Heart right ventricle (tissue), 16 donors: ENCODE measurements at places on chromosomes 11 and 22. TPM values are rescaled to one million over a fixed set of nuclear protein-coding genes. Genes with fewer than 3 reads are reported as not detected.

DNA sequence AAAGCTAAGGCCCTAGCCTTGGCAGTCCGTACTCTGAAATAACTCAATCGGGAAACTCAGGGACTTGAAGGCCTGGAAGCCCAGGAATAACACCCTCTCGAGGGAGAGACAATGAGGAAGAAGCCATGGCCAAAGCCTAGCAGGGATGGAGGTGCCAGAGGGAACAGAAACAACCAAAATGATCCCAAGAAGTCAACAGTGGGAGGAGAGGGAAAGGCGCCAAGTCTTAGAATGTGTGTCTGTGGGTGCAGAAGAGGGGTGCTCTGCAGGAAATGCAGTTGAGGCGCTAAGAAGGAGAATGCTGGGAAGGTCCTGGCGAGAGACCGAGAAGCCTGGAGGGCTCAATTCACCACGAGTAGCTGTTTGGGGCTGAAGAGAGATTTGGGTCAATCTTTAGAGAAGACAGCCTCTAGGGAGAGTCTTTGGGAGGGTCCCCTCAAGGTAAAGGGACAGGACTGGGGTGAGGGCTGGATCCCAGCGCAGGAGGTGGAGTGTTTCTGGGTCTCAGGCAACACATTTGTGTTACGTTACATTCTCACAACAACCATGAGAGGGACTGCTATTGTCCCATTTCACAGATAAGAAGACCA is 760 bp upstream of the MAPK8IP1 start:
- H3K36me3 ChIP-seq, result peaks cover 9% of the 10 kb centered on the region
- DNase-seq, result no peak
- H3K4me1 ChIP-seq, result peaks cover 10% of the 10 kb centered on the region
- peak overlapping the region; percentile 55 for H3K4me3 ChIP-seq
- H3K27me3 ChIP-seq, result no peaks in the 10 kb centered on the region

GRCh38 chr22:46001426-46002106 is 24.6 kb upstream of the WNT7B start:
- H3K27ac ChIP-seq, result peak overlapping the region; percentile 94
- DNase-seq, result no peak
- H3K27me3 ChIP-seq, result no peaks in the 10 kb centered on the region
- peaks cover 70% of the 10 kb centered on the region for H3K4me1 ChIP-seq

DNA sequence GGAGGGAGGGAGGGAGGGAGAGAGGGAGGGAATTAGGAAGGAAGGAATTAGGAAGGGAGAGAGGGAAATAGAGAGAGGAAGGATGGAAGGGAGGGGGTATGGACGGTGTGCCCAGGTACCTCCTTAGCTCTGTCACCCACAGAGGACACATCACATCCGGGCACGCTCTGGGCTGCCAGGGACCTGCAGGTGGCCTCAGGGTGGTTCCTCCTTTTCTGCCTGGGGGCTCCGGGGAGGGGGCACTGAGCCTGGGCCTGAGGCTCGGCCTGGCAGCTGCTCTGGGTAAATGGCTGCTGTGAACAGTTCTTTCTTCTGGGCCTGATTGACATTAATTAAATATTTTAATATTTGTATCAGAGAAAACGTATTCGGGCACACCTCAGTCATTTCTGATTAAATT is 733.5 kb downstream of the BRD1 start:
- H3K4me3 ChIP-seq, result no peak overlapping the region
- no peaks in the 10 kb centered on the region for H3K36me3 ChIP-seq

DNA sequence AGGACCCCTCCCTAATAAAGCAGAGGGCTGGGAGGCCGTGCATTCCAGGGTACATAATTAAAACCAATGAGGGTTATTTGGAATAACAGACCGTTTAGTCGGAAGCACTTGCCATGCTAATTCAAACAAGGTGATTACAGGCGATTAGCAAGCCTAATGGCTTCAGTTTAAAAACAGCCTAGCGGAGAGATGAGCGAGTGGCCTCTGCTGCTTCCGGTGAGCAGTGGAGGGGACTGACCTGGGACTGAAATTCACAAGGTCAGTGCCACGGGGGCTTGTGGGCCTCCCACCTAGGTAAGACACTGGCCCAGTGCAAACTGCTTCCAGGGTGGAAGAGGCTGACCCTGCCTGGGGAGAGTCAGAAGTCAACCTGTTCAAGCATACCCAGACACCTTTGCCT is 56.8 kb upstream of the ALX4 start:
- DNase-seq, result no peak
- H3K27ac ChIP-seq, result no peak overlapping the region
- no peaks in the 10 kb centered on the region for H3K27me3 ChIP-seq
- H3K4me3 ChIP-seq, result no peak overlapping the region
- no peaks in the 10 kb centered on the region for H3K4me1 ChIP-seq

DNA sequence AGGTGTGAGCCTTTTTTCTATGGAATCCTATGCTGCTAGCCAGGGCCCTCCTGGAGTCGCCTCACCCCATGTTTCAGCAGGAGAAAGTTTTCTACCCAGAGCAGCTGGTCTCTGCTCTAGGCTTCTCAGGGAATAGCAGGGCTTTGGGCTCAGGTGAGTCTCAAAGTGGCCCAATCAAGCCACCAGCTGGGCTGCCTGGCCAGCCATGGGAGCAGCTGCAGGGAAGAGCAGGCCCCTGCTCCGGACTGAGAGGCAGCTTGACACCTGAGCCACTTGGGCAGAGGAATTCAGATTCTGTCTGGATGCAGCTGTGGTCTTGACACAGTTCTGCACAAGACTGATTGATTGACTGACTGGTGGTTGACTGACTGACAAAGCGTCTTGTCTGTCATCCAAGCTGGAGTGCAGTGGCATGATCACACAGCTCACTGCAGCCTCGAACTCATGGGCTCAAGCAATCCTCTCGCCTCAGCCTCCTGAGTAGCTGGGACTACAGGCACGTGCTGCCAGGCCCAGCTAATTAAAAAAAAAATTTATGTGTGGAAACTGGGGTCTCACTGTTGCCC is 57.5 kb upstream of the ARFGAP3 start:
- peaks cover 40% of the 10 kb centered on the region for H3K4me1 ChIP-seq
- no peaks in the 10 kb centered on the region for H3K27me3 ChIP-seq
- H3K36me3 ChIP-seq, result no peaks in the 10 kb centered on the region
- no peak overlapping the region for H3K4me3 ChIP-seq
- no peak for DNase-seq

DNA sequence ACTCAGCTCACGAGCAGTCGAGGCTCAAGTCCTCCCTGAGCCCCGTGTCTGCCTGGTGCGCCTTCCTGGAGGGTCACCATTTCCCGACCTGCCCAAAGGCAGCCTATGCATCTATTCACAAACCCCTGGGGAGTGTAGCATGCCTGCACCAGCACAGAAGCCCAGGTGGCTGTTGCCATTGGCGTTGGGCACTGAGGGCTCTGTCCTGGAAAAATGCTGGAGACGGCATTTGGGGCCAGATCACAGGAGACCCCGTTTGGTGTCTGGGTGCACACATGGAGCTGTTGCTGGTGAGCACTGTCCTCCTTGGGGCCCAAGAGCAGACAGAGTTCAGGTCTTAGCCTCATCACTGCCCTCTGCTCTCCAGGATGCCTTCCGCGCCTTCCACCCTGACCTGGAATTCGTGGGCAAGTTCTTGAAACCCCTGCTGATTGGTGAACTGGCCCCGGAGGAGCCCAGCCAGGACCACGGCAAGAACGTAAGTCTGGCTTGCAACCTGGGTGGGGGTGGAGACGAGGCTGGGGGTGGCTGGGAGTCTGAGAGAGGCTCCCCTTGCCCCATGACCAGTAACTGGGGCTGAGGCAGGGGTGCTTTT is 9.4 kb downstream of the FADS2 start:
- peaks cover 19% of the 10 kb centered on the region for H3K4me1 ChIP-seq
- H3K36me3 ChIP-seq, result peaks cover 5% of the 10 kb centered on the region
- no peaks in the 10 kb centered on the region for H3K27me3 ChIP-seq
- no peak overlapping the region for H3K4me3 ChIP-seq
- DNase-seq, result no peak

DNA sequence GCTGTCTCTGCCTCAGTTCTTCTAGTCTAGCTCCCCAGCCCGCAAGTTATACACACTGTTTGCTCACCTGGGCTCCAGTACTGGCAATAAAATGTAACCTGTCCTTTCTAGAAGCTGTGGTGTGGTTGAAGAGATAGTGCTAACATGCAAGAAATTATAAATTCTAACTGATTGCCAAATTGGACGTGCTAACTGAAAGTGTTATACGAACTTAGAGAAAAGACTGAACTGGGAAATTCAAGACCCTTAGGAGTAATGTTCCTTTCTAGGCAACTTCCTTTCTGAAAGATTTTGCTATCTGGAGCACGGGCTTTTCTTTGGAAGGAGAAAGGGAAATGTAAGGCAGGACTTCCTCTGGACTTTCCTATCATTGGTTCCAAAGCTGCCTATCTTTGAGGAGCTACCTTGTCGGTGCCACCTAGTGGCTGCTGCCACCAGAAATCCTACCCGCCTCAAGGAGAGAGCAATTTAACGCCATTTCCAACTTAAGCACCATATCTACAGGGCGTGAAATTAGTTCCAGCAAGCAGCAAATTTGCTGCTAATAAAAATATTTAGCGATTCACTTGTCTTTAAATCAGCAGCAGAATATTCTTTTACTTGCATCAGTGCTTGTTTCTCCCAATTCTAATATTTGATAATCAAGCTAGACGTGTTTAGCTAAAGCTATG is 12.7 kb upstream of the TMEM218 start:
- no peaks in the 10 kb centered on the region for H3K36me3 ChIP-seq
- H3K4me1 ChIP-seq, result peaks cover 14% of the 10 kb centered on the region
- no peak overlapping the region for H3K4me3 ChIP-seq
- no peak overlapping the region for H3K27ac ChIP-seq
- peak; percentile 43 for DNase-seq
- peaks cover 22% of the 10 kb centered on the region for H3K27me3 ChIP-seq

- H3K4me1 ChIP-seq, result no peaks in the 10 kb centered on the region
- H3K27me3 ChIP-seq, result peaks cover 35% of the 10 kb centered on the region
- H3K36me3 ChIP-seq, result no peaks in the 10 kb centered on the region
- H3K27ac ChIP-seq, result no peak overlapping the region
Measured at GRCh38 chr22:45082795-45083194, 73.0 kb upstream of the PHF21B start.

DNA sequence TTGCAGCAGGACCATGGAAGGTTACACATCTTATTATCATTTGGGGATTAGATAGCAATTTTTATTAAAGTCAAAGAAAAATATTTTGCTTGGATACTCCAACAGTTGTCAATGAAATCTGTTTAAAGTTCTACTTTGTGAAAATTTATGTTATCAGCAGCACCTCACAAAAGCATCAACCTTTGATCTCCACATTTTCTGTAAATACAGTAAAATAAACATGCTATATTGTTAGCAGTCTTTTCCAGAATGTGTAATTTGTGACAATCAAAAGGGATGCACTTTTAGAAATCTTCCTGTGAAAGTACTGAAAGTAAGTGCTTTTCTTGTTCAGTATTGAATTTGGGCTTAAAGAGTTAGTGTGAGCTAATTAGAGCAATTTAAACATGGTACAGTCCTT is 4.1 kb downstream of the SLC22A25 start:
- no peak overlapping the region for H3K4me3 ChIP-seq
- H3K36me3 ChIP-seq, result no peaks in the 10 kb centered on the region
- H3K4me1 ChIP-seq, result no peaks in the 10 kb centered on the region
- no peak for DNase-seq

GRCh38 chr11:101466352-101466751 is 117.5 kb downstream of the TRPC6 start:
- no peak overlapping the region for H3K27ac ChIP-seq
- H3K4me1 ChIP-seq, result no peaks in the 10 kb centered on the region
- no peaks in the 10 kb centered on the region for H3K36me3 ChIP-seq
- no peaks in the 10 kb centered on the region for H3K27me3 ChIP-seq
- no peak for DNase-seq

DNA sequence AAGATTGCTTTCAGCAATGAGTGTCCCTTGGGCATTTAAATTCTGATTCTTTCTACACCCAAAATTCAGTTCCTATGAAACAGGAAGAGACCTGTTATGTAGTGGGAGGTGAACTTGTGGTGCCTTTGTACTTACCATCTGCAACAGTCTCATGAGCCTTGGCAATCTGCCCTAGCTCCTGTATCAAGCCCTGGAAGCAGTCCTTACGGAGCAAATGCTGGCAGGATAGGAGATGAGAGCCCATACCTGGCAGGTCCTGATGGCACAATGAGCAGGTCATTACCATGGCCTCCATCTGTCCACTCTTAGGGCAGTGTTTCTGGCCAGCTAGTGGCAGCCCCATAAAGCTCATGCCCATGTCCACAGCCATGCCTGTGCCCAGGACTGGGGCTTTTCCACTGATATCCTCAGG is 10.8 kb downstream of the TRIM66 start:
- H3K27me3 ChIP-seq, result no peaks in the 10 kb centered on the region
- H3K4me1 ChIP-seq, result peaks cover 21% of the 10 kb centered on the region
- H3K27ac ChIP-seq, result peak overlapping the region; percentile 76
- no peak for DNase-seq

DNA sequence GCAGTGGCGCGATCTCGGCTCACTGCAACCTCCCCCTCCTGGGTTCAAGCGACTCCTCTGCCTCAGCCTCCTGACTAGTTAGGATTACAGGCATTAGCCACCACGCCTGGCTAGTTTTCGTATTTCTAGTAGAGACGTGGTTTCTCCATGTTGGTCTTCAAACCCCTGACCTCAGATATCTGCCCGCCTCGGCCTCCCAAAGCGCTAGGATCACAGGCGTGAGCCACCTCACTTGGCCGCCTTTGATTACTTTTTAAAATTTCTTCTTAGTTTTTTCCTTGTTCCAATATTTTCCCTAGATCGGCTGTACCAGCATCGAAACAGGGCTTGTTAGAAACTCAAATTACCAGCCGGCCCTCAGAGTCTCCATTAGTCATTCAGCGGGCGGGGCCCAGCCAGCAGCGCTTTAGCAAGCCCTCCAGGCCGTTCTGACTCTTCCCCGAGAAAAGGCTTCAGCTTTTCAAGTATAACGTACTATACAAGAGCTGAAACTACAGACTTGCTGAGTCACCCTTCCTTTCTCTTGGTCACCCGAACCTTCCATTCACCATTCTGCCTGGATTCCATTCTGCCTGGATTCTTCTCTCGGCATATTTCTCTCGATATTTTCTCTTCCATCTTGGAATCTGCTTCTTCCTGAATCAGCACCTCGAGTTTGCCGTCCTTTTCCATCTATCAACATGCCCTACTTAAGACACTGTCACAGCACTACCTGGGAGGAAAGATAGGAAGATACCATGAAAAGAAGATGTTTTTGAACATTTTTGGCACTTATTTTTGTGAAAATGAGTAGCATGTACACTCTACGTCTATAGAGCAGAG is 6.7 kb upstream of the CAPRIN1 start:
- no peak overlapping the region for H3K4me3 ChIP-seq
- no peak for DNase-seq
- no peak overlapping the region for H3K27ac ChIP-seq
- no peaks in the 10 kb centered on the region for H3K4me1 ChIP-seq
- H3K27me3 ChIP-seq, result no peaks in the 10 kb centered on the region

- H3K4me1 ChIP-seq, result no peaks in the 10 kb centered on the region
- H3K36me3 ChIP-seq, result no peaks in the 10 kb centered on the region
- H3K4me3 ChIP-seq, result no peak overlapping the region
- no peak for DNase-seq
Measured at GRCh38 chr22:47369020-47369419, 606.6 kb downstream of the TBC1D22A start.

GRCh38 chr11:121499405-121499804 is 46.6 kb upstream of the SORL1-AS1 start:
- peaks cover 4% of the 10 kb centered on the region for H3K4me1 ChIP-seq
- no peak overlapping the region for H3K27ac ChIP-seq
- no peaks in the 10 kb centered on the region for H3K27me3 ChIP-seq
- no peak for DNase-seq
- H3K36me3 ChIP-seq, result no peaks in the 10 kb centered on the region
- H3K4me3 ChIP-seq, result no peak overlapping the region

GRCh38 chr11:73965764-73966121 is 14.9 kb downstream of the DNAJB13 start:
- H3K27ac ChIP-seq, result no peak overlapping the region
- H3K4me3 ChIP-seq, result no peak overlapping the region
- no peaks in the 10 kb centered on the region for H3K27me3 ChIP-seq

The ALDH3B2 gene
- not detected for total RNA-seq

The TTC28 gene
- 20.9 TPM for total RNA-seq

The HBD gene
- total RNA-seq, result not detected

The SCO2 gene
- not detected for total RNA-seq
